ENCODE measurements at places on chromosomes 3 and 15.

GRCh38 chr3:156253150-156253549, 132.8 kb downstream of the KCNAB1 start:
- DNase-seq, result no peak

GRCh38 chr3:194203482-194204041, 67.6 kb downstream of the HES1 start:
- no peak for DNase-seq

- no peak for DNase-seq
Measured at GRCh38 chr3:156298938-156299337, 178.6 kb downstream of the KCNAB1 start.

GRCh38 chr15:48558226-48558625, 87.3 kb downstream of the FBN1 start:
- DNase-seq, result no peak

DNA sequence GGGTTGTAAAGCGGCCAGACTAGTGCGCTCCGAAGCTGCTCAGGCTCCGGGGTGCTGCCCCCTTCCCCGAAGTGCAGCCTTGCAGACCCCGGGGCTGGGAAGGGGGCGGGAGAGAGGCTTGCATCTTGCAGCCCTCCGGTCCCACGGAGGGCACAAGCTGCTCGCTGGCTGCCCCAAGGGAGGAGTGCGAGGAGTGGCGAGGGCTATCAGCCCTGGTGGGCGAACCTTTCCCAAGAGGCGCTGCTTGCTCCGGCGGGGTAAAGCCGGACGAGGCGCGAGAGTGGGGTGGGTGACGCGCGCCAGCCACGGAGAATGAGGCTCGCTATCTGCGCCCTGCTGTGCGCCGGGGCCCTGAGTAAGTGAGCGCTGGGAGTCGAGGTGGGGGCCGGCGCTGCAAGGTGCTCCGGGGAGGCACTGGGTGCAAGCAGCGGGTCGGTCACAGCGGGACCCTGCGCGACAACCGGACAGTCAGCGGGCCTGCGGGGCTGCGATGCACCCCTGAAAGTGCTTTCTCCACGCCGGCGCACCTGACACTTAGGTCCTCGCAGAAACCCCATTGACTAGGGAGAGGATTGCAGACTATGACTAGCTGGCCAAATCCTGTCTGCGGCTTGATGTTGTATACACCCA, 12.7 kb upstream of the TOPBP1 start:
- no peak for DNase-seq

- no peak for DNase-seq
Measured at GRCh38 chr3:195865752-195866151, 42.6 kb downstream of the TNK2 start.
